Inflammatory macrophage (primary cell): ENCODE measurements at places on chromosomes 6 and 20.

DNA sequence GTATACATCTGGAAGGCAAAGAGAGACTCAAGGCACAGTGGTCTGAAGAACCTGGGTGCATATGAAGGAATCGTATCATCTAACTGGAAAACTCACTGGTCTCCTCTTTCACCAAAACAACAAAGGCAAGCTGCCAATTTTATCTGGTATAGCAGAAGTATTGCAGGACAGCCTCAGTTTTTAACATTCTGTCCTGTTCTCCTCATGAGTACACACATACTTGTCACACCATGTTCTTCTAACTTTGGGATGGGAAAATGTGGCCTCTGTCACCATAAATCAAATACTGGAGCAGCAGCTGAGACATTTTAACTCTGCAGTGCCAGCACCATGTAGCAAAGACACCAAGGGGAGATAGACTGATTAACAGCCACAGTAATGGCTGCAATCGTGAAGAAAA is 199.1 kb upstream of the CNR1 start:
- DNase-seq: no peak

- no peak for DNase-seq
These were observed 386.9 kb upstream of the MAN1A1 start for GRCh38 chr6:119736296-119737021.

- DNase-seq: no peak
These were observed 102.2 kb downstream of the UNC5CL start for GRCh38 chr6:40936818-40937251.

DNA sequence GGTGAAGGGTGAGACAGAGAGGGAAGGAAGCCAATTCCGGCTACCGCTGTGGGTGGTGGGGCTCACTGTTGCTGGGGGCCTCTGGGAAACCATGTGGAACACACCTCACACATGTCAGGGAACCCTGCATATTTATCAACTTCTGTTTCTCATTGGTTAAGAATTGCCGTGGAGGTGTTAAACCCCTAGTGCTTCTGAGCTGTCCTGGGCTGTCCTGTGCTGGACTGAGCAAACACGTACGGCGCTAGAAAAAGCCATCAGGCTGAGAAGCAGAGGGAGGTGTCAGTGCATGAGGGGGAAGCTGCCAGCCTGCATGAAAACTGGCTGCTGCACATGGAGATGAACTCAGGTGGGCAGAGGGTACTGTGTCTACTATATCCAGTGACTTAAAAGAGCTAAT is 103.9 kb upstream of the JAG1 start:
- no peak for DNase-seq

DNA sequence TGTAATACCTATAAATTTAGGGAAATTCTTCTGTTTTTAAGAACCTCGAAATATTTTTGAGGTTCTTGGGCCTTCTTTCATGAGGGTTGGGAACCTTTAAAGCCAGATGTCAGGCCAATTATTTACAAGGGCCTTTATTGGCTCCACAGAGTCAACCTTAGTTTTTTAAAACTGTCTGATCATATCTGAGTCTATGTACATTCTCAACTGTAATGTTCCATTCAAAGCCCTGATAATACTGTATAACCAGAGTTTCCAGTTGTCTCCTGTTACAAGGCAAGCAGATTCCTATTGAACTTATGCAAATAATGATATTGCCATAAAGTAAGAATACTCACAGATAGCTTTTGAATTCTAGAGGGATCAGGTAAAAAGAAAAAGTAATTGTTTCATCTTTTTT is 545.5 kb downstream of the EPM2A start:
- no peak for DNase-seq

DNA sequence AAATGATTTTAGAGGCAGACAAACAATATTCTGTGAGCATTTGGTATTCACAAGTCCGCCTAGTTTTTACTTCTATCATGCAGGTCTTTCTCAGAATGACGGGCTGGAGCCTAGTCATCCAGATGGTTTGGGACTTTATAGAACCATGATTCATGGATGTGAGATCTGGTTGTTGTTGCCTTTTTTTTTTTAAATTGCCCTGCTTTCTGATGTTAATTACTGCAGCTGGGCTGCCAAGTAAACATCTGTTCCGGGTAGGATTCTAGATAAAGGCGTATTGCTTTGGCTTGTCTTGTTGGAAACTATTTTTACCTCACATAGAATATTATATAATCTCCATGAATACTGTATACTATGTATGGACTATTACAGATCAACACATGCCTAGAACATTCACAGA is 58.1 kb downstream of the RNF217 start:
- DNase-seq: no peak

GRCh38 chr6:30272032-30272431 is 54.7 kb upstream of the TRIM39 start:
- DNase-seq: no peak

- DNase-seq: no peak
These were observed 24.3 kb upstream of the HLA-DRB5 start for GRCh38 chr6:32554116-32554965.

DNA sequence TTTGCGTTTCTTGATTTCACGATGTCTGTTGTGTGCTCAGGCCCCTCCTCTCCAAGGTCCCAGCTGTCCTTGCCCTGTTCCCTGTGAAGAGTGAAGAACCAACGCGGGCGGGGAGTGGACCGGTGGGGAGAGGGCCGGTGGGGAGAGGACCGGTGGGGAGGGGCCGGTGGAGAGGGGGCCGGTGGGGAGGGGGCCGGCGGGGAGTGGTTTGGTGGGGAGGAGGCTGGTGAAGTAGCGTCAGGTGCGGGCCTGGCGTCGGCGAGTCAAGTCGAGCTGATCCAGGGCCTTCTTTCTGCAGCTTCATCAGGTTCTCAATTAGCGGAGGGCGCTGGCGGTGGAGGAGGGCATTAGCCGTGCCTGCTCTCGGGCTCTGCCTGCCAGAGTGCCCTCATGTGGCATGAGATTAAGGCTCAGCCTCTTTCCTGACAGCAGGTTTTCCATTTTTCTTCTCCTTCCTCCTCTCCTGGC is 21.2 kb upstream of the BHLHE23 start:
- peak; percentile 9 for DNase-seq

DNA sequence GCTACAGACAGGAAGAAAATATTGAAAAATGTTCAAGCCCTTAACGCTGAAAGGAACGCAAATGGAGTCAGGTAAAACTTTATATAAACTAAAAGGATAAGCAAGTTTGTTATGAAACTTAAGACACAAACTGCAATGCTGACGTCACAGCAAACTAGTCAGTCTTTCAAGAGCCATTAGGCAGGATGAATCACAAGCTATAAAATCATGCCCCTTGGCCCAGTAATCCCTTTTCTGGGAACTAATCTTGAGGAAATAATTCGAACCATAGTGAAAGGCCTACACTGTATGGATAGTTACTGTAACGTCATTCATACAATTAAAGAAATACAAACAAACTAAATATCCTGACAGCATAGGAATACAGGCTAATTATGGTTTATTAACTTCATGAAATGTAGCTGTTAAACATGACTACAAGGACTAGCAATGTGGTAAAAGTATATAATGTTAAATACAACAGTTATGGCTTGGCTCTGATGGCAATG is 42.7 kb upstream of the HINT3 start:
- peak; percentile 53 for DNase-seq
